NCI-H774 (cell line): ENCODE measurements at places on chromosomes 2 and 18.

- no peak for DNase-seq
Observed at GRCh38 chr2:100563407-100564247, 834 bp downstream of the PDCL3 start.

GRCh38 chr2:167264380-167264779 is 376.1 kb downstream of the XIRP2 start:
- DNase-seq, result no peak

DNA sequence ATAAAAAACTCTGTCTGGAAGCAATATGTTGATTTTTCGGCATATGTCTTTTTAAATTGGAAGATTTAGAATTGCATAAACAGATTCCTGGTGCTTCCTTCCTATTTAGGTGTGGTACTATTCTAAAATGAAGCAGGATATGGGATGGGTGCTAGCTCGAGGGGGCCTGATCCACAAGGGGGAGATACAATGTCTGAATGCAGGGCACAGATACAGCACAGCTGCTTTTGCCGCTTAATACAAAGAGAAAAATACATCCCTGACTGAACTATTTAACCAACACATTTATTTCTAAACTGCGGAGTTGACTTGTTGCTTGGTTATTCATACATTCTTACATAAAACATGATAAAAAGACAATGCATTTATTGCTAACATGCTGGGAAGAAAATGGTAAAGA is 169.1 kb downstream of the TMEFF2 start:
- DNase-seq, result no peak

DNA sequence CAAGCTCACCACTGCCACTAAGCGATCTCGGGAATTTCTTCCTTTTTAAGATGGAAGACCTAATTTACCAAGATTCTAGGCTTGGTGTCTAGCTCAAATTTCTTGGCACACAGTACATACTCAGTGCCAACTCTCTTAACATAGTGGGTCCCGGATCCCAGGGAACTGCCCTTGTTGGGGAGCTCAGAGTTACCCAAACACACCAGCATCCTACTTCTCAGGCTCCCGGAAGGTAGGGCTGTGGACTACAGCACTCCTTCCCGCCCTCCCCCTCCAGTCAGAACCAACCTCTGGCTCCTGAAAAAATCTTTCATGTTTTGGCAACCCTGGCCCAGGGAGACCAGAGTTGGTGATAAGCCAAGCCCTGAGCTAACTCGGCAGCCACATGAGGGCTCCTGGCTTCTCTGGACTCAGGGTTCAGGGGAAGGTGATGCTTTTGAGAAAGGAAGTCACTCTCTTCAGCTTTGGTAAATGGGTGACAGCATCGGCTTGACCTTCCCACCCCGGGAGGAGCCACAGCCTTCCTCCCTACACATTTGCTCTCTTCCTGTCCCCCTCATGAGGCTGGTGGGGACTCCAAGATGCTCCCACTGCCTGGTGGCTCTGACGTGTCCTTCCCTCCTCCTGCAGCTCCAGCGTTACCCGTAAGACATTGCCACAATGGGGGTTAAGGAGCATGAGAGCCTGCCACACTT is 8.8 kb downstream of the ODC1 start:
- DNase-seq, result no peak

DNA sequence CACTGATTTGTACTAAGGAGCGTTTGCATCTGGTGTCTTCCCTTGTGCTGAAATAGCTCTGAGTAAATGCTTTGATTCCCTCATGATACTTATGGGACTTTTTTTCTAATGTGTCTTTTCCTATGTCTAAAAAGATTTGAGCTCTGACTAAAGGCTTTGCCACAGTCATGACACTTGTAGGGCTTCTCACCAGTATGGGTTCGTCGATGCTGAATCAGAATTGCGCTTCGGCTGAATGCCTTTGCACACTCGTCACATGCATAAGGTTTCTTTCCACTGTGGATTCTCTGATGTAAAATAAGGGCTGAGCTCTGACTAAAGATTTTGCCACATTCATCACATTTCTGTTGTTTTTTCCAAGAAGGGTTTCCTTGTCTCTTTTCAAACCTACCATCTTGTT is 8.0 kb downstream of the ZNF396 start:
- DNase-seq, result no peak

DNA sequence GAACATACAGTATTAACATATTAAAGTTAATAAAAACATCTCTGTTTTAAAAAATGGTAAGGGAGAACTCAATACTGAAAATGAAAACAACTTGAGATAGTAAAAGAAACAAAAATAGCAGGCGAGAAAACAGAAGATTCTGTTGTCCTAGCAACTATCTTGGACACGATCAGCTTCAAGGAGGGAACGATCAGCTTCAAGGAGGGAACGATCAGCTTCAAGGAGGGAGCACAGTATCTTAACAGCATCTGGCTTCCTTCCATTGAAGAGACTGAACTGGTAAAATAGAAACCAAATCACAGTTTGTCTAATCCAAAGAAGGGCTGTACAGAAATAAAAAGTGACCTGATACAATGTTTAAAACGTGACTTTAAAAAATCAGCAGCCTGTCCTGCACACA is 51.8 kb downstream of the NDUFA10 start:
- DNase-seq, result no peak

- DNase-seq, result no peak
Observed at GRCh38 chr2:97663626-97663961, 250 bp downstream of the ACTR1B start.

- no peak for DNase-seq
Observed at GRCh38 chr2:183186296-183186695, 62.1 kb downstream of the NUP35 start.

DNA sequence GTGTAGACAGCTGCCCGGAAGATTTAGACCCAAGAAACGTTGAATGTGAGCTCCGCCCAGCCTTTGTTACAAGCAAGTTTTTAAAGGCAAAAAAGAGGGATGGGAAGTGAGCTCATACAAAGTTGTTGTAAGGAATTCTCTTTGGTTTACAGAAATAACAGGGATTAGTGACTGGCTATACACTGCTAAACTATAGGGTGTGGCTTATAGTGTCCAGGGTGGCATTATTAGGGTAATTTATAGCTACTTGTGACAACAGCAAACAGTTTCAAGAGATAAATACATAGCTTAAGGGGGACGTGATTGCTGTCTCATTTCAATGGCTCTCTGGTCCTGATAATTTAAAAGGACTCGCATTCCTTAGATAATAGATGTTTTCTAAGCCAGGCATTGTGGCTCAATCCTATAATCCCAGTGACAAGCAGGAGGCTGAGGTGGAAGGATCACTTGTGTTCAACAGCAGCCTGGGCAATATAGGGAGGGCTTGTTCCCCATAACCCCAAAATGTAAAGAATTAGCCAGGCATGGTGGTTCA is 66.5 kb upstream of the TGIF1 start:
- DNase-seq, result no peak

- no peak for DNase-seq
Observed at GRCh38 chr2:118665784-118666529, 181.5 kb downstream of the EN1 start.

DNA sequence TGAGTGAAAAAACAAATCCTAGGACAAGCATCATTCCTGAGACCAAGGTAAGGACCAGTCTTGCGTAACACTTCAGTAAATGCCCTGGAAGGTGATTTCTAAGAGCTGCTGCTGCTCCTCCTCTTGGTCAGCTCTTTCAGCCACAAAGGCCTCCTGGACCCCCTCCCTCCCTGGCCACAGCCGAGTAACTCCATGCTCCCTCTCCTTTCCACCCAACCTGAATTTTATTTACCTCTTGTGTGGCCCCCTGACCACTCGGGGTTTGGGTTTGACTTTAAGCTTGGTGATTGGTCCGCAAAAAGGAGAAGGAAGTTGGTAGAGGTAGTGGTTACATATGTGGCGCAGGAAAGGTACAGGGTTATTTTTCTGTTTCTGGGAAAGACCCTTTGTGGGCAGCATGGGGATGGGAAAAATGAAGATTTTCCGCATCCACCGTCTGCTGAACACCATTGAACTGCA is 9.2 kb downstream of the HTRA2 start:
- DNase-seq, result no peak

DNA sequence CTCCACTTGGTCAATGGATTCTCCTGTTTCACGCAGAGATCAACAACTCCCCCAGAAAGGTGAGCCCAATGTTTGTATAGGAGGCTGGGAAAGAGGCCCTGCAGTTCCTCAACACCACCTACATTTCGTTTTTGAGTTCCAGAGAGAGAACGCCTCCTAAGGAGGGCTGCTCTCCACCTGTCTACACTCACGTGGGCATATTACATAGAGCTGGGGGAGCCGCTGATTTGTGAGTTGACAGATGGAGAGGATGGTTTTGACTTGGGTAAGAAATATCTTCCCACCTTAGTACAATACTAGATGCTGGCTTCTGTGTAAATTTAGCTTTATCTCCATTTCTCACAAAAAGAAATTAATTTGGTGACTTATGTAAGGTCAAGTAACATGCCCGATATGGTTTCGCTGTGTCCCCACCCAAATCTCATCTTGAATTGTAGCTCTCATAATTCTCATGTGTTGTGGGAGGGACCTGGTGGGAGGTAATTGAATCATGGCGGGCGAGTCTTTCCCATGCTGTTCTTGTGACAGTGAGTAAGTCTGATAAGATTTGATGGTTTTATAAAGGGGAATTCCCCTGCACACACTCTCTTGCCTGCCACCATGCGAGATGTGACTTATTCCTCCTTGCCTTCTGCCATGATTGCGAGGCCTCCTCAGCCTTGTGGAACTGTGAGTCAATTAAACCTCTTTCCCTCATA is 274.5 kb upstream of the PXDN start:
- DNase-seq, result no peak

- DNase-seq, result no peak
Observed at GRCh38 chr2:64276417-64277095, 132.3 kb upstream of the PELI1 start.

DNA sequence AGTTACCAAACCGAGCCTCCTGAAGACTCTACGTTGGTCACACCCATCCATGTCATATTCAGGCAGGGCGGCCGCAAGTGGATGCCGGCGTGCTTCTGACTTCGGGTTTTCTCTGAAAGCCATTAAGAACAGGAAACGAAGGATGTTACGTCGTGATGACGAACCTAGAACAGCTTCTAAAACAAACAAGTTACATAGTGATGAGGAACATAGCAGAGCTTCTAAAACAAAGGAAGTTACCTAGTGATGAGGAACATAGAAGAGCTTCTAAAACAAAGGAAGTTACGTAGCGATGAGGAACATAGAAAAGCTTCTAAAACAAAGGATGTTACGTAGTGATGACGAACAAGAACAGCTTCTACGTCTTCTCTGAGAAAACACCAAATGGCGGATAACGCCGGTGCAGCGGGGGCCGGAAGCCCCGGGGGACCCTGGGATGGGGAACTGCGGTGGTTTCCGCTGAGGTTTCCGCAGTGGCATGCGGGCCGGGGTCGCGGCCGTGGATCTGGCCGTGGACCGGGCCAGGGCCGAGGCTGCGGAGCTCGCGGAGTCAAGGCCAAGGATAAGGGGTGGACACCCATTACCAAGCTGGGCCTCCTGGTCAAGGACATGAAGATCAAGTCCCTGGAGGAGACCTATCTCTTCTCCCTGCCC is 141.1 kb downstream of the SOCS6 start:
- no peak for DNase-seq

DNA sequence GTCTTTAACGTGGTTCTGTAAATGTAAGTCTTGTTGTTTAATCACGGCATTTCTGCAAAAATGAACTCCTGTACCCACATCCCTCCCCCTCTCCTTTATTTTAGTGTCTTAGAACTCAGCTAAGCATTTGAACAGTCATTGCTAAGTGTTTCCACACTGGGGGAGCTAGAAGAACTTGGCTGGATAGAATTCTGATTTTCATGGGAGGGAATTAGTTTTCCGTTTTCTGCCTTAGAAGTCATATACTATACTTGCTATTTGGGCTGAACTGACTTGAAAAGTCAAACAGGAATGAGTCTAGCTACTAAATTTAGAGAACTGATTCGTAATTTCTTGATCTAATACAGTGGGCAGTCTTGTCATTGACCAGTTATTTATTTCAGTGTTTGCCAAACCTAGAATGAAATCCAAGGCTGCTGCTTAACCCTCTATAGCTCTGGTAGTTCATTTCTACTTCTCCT is 61.1 kb downstream of the FMNL2 start:
- DNase-seq, result no peak
